Activated naive CD8-positive, alpha-beta T cell treated with anti-CD3 and anti-CD28 coated beads, Interleukin-2, amount 50 U/mL, for 24 hours (primary cell): ENCODE measurements at places on chromosomes 7 and 10.

- DNase-seq, result no peak
- no peaks in the 10 kb centered on the region for H3K4me1 ChIP-seq
- no peaks in the 10 kb centered on the region for H3K36me3 ChIP-seq
- H3K27ac ChIP-seq, result no peak overlapping the region
- H3K27me3 ChIP-seq, result peaks cover 11% of the 10 kb centered on the region
Observed at GRCh38 chr7:72343991-72344390, 68.1 kb downstream of the CALN1 start.

DNA sequence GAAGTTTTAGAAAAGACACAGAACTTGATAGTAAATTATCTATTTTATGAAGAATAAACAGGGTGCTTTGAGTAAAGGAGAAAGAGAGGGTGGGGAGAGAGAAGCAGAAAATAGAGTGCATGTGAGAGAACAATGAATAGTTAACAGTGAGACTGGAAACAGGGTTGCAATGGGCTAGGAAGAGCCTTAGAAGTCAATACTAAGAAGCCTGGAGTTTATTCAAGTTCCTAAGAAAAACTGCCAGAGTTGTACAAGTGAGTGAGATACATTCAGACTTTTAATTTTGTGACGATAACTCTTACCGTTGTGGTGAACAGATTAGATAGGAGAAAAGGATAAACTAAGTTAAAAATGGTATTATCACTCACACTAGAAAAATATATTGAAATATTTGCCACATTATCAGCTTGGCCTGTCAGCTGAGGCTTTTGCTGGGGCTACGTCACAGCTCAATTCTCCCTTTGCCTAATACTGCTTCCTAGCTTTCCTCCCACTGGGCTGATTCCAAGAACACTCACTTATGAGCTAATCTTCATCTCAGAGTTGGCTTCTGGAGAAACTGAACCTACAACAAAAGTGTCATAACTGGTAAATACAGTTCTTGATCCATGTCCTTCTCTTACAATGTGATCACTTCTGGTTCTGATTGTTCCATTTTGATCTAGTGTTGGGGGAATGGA is 92.7 kb downstream of the SEMA3D start:
- no peak overlapping the region for H3K4me3 ChIP-seq
- H3K4me1 ChIP-seq, result no peaks in the 10 kb centered on the region
- no peak overlapping the region for H3K27ac ChIP-seq
- no peak for DNase-seq
- H3K36me3 ChIP-seq, result no peaks in the 10 kb centered on the region
- H3K27me3 ChIP-seq, result no peaks in the 10 kb centered on the region

DNA sequence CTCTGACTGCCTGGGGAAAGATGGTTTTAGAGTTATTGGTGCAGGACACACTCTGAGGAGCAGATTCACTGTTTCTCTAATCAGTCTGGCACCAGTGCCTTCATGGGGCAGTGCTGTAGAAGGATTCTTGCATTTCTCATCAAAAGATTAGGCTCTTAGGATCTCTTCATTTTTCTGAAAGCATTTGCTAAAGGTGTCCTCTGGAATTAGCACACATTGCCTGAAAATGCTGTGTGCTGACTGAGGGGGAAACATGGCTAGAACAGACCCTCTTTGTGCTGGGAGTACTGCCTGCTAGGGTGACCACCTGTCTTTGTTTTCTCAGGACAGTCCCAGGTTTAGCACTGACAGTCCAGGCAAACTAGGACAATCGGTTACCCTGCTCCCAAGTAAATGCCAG is 301.0 kb downstream of the PTEN start:
- no peaks in the 10 kb centered on the region for H3K27me3 ChIP-seq
- peaks cover 29% of the 10 kb centered on the region for H3K4me1 ChIP-seq
- peaks cover 4% of the 10 kb centered on the region for H3K36me3 ChIP-seq
- H3K4me3 ChIP-seq, result no peak overlapping the region
- no peak overlapping the region for H3K27ac ChIP-seq

- H3K36me3 ChIP-seq, result no peaks in the 10 kb centered on the region
- H3K4me3 ChIP-seq, result no peak overlapping the region
- H3K27ac ChIP-seq, result no peak overlapping the region
- no peaks in the 10 kb centered on the region for H3K27me3 ChIP-seq
Observed at GRCh38 chr10:109259293-109259692, 664.0 kb downstream of the XPNPEP1 start.

- H3K36me3 ChIP-seq, result no peaks in the 10 kb centered on the region
- DNase-seq, result no peak
- no peak overlapping the region for H3K27ac ChIP-seq
Observed at GRCh38 chr7:128794020-128794419, 2.3 kb downstream of the CCDC136 start.

DNA sequence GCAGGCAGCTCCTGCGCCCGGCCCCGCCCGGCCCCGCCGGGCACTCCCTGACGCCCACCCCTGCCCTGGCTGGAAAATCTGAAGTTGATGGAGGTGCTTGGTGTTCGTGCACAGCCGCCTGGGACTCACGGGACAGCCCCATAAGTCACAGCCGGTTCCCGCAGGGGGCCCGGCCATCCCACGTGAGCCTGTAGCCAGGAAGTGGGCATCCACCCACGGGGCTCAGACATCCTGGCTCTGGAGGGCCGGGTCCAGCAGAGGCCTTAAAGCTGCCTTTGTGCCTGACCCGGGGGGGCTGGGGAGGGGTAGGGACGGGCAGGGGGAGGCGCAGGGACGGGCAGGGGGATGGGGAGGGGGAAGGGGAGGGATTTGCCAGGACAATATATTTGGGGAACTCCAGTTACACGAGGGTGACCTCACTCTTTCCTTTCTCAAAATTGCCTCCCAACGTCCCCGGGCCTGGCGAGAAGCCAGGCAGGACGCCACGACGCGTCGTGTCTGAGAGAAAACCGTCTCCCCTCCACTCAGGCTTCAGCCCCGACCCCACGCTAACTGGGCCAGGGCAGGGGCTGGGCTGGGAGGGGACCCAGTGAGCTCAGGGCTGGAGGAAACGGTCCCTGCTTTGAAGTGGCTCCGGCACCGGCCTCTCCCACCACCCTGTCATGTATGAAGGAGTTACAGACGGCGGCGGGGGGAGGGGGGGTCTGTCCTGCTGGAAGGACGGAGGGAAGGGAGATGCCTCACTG is 82.1 kb upstream of the PDGFA start:
- no peaks in the 10 kb centered on the region for H3K27me3 ChIP-seq
- H3K4me1 ChIP-seq, result peaks cover 74% of the 10 kb centered on the region
- peak overlapping the region; percentile 90 for H3K4me3 ChIP-seq
- H3K36me3 ChIP-seq, result peaks cover 39% of the 10 kb centered on the region
- DNase-seq, result peak; percentile 93
- H3K27ac ChIP-seq, result peak overlapping the region; percentile 99

- H3K4me3 ChIP-seq, result no peak overlapping the region
- peaks cover 25% of the 10 kb centered on the region for H3K36me3 ChIP-seq
- DNase-seq, result no peak
- H3K27ac ChIP-seq, result no peak overlapping the region
- peaks cover 6% of the 10 kb centered on the region for H3K4me1 ChIP-seq
Observed at GRCh38 chr7:77321300-77321699, 94.8 kb downstream of the GSAP start.

DNA sequence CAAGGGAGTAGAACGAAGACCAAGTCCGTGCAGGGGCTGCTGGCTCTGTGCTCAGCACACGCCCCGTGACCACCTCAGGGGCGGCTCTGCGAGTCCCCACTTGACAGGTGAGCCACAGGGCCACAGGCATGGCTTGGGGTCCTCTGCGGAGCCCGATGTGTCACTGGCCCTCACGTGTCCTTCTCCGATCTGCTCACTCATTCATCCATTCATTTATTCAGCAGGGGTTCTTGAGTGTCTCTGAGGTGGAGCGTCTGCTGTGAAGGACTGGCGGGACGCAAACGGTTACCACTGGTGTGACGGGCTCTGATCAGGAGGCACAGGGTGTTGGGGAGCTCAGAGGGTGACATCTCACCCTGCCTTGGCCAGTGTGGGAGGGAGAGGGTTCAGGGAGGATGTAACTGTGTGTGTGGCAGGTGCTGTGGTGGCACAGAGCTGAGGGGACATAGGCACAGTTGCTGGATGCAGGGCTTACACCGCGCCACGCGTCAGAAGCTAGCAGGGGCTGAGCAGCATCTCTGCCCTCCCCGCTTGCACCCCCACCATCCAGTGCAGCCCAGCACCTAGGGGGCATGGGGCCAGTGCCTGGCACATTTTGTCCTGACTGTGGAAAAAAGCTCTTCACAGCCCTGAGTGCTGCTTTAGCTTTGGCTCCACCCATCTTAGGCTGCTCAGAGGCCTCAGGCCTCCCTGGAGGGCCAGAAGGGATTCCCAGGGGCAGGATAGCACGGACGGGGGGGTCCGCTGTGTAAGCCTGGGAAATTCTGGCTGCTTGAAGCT is 116.8 kb downstream of the LHPP start:
- no peaks in the 10 kb centered on the region for H3K27me3 ChIP-seq
- no peak overlapping the region for H3K27ac ChIP-seq
- no peak overlapping the region for H3K4me3 ChIP-seq
- no peak for DNase-seq

DNA sequence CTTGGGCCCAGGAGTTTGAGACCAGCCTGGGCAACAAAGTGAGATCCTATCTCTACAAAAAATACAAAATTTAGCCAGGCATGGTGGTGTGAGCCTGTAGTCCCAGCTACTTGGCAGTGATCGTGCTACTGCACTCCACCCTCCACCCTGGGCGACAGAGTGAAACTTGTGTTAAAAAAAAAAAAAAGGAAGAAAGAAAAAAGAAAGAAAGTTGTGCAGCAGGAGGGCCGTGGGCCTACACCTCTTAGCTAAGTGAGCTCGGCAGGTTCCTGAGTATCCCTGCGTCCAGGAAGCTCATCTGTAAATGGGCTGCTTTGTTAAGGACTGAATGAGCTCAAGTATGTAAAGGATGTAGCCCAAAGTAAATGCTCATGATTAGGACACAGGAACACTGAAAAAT is 155.0 kb downstream of the RNF216 start:
- DNase-seq, result no peak
- peaks cover 25% of the 10 kb centered on the region for H3K36me3 ChIP-seq
- no peaks in the 10 kb centered on the region for H3K27me3 ChIP-seq
- peaks cover 25% of the 10 kb centered on the region for H3K4me1 ChIP-seq
- H3K4me3 ChIP-seq, result no peak overlapping the region
- H3K27ac ChIP-seq, result peak overlapping the region; percentile 76

GRCh38 chr10:79331709-79332108 is 15.6 kb upstream of the PPIF start:
- peaks cover 49% of the 10 kb centered on the region for H3K4me1 ChIP-seq
- H3K36me3 ChIP-seq, result no peaks in the 10 kb centered on the region

GRCh38 chr7:101232141-101232850 is 5.3 kb downstream of the CLDN15 start:
- no peaks in the 10 kb centered on the region for H3K36me3 ChIP-seq
- no peak overlapping the region for H3K27ac ChIP-seq
- H3K4me1 ChIP-seq, result no peaks in the 10 kb centered on the region
- H3K4me3 ChIP-seq, result no peak overlapping the region
- no peaks in the 10 kb centered on the region for H3K27me3 ChIP-seq

- H3K27ac ChIP-seq, result no peak overlapping the region
- no peak overlapping the region for H3K4me3 ChIP-seq
- H3K4me1 ChIP-seq, result no peaks in the 10 kb centered on the region
- no peak for DNase-seq
Observed at GRCh38 chr7:68362745-68363518, 1235.3 kb upstream of the AUTS2 start.

GRCh38 chr10:51318399-51319172 is 244.3 kb downstream of the PRKG1 start:
- peaks cover 3% of the 10 kb centered on the region for H3K27me3 ChIP-seq
- H3K4me3 ChIP-seq, result no peak overlapping the region
- no peaks in the 10 kb centered on the region for H3K4me1 ChIP-seq
- H3K27ac ChIP-seq, result no peak overlapping the region
- DNase-seq, result no peak

- H3K27me3 ChIP-seq, result peaks cover 18% of the 10 kb centered on the region
- no peak overlapping the region for H3K4me3 ChIP-seq
- no peaks in the 10 kb centered on the region for H3K36me3 ChIP-seq
- no peak for DNase-seq
Observed at GRCh38 chr10:71223347-71224058, 11.1 kb downstream of the UNC5B start.

DNA sequence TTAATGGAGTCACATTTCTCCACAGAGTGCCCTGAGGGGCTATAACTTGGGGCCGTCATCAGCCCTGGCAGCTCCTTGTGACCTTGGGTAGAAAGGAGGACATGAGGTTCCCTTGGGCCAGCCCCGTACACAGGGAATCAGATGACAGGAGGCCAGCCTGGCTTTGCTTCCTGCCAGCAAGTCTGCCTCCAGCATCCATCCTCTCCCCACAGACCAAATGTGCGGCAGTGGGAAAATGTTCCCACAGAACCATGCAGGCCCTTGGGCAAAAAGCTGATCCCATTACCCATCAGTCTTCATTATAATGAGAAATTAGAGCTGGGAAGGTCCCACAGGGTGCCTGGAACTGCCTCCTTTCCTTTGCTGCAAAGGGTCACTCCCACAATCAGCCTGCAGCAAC is 908.3 kb downstream of the GRID1 start:
- DNase-seq, result no peak
- no peaks in the 10 kb centered on the region for H3K4me1 ChIP-seq

GRCh38 chr10:17644485-17644943 is 563 bp downstream of the STAM start:
- H3K36me3 ChIP-seq, result peaks cover 32% of the 10 kb centered on the region
- peaks cover 65% of the 10 kb centered on the region for H3K4me1 ChIP-seq
- H3K27me3 ChIP-seq, result peaks cover 2% of the 10 kb centered on the region
- H3K27ac ChIP-seq, result peak overlapping the region; percentile 100

DNA sequence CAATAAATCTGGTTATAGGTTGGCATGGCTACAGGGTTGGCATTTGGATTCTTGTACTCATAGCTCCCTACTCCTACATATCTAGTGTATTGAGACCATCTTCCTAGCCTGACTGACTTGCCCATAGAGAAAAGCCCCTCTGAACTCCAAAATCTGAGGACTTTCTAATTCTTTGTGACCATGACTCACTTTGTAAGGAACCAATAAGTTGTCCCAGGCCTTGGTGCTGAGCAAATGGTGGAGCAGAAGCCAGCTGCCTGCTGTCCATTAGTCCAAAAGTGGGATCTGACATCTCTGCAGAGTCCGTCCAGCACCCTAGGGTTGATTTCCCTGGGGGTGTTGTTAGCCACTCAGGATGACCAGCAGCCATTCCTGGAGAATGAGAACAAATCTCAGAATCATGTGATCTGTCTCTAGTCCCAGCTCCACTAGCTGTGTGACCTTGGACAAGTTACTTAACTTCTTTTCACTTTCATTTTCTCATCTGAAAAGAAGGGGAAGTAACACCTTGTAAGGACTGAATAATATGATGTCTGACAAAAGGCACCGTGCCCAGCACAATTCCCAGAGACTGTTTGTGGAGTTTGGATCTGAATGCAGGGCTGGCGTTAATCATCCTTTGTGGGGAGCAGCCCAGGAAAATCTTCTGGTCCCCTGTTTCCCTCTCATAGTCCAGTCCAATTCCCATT is 44.1 kb downstream of the MTURN start:
- no peak for DNase-seq
- H3K4me3 ChIP-seq, result no peak overlapping the region
- H3K4me1 ChIP-seq, result peaks cover 12% of the 10 kb centered on the region

DNA sequence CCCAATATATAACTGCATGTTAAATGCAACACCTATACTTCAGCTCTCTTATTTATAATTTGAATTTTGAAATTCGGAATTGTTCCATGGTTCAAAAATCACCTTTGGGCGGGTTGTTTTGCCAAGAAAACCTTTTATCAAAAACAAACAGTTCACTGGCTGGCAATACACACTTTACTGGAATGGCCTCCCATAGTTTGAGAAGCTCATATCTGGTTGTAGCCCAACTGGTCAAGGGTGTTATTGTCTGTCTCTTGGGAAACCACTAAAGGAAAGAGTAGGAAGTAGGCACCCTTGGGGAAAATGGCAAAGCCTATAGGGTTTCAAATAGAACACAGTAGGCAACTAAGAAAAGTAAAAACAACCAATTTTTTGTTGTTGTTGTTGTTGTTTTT is 117.9 kb downstream of the HIPK2 start:
- no peaks in the 10 kb centered on the region for H3K27me3 ChIP-seq
- no peak overlapping the region for H3K4me3 ChIP-seq
- H3K27ac ChIP-seq, result no peak overlapping the region
- no peak for DNase-seq
- peaks cover 27% of the 10 kb centered on the region for H3K4me1 ChIP-seq
